Stimulated activated CD4-positive, alpha-beta T cell treated with anti-CD3 and anti-CD28 coated beads, Interleukin-2, amount 100 ng/mL, for 48 hours (primary cell): ENCODE measurements at places on chromosomes 3 and 15.

GRCh38 chr3:172613845-172614244 is 90.6 kb upstream of the TNFSF10 start:
- no peak for DNase-seq

GRCh38 chr3:80079886-80080285 is 312.1 kb upstream of the ROBO1 start:
- DNase-seq, result no peak

DNA sequence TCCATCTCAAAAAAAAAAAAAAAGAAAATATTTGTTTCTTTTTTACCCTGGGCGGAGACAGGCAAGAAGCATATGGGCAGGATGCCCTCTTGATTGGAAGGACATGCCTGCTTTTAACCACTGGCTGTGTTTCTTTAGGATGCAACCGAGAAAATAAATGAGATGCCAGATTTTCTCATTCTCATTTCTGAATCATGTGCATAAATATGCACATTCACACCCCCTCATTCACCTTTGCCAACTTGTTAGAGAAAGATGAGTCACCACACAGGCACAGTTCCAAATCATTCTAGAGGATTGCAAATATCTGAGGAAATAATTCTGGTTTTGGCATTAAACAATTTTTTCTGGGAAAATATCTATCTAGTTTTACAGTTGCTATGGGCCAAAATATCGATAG is 3.3 kb downstream of the LIPH start:
- DNase-seq, result no peak

DNA sequence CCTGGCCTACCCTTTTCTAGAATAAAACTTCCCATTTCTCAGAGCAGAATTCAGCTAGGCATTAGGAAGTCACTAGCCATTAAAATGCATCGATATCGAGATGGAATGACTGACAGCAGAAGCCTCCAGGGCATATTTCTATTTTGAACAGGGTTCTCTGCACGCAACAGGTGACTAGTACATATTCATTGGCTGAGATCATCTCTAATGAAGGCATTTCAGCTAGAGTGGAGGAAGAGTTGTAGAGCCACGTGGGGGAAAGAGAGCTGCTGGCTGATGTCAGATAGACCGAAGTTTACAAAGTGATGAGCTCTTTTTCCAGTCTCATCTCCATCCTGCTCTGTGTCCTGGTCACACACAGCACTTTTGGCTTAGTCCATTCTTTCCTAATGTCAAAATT is 7.5 kb downstream of the TMEM40 start:
- DNase-seq, result no peak

DNA sequence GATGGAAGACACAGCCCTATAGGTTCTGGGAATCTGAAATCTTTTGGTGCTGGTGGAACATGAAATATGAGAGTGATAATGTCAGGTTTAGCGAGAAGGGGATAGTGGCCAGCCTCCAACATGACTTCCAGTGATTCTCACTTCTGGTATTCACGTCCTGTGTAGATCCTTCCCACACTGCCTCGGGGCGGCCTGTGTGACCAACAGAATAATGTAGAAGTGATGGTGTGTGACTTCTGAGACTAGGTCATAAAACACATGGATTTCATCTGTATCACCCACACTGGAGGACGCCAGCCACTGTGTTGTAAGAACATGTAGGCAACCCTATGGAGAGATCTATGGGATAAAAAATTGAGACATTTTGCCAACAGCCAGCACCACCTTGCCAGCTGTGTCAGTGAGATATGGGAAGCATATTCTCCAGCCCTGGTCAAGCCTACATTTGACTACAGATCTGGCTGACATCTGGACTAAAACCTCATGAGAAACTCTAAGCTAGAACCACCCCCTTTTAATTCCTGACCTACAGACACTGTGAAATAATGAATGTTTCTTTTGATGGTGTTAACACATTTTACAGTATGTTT is 25.5 kb upstream of the NUDT16 start:
- no peak for DNase-seq

DNA sequence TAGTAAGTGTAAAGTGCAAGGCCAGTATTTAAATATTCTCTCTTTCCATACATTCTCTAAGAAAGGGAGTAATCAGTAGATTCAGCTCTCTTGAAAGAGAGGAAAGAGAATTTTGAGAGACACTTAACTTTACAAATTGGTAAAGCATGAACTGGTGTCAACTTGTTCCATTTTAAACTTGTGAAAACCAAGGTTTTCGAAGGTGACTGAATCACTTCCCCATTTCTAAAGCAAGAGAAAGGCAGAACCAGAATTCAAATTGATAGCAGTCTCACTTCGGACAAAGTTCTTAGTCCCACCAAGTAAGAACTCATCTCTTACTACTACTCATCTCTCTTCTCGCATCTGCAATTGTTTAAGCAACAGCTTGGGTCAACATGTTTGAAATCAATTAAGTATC is 22.4 kb downstream of the TJP1 start:
- no peak for DNase-seq

DNA sequence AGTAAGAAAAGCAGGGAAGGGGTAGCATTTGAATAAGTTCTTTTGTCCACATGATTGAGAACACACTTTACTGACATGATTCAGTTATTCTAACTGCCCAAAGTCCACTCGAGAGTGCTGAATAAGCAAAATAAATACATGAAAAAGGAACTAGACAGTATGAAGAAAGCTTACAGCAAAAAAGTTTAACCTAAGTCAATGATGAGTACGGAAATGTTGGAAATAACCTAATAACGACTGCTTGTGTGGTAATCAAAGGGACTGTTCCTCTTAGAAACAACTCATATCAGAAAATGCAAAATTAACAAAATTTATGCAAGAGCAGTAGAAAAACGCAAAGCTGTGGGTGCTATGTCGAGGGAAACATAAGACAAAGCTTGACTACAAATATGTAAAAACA is 36.6 kb downstream of the DMXL2 start:
- no peak for DNase-seq

DNA sequence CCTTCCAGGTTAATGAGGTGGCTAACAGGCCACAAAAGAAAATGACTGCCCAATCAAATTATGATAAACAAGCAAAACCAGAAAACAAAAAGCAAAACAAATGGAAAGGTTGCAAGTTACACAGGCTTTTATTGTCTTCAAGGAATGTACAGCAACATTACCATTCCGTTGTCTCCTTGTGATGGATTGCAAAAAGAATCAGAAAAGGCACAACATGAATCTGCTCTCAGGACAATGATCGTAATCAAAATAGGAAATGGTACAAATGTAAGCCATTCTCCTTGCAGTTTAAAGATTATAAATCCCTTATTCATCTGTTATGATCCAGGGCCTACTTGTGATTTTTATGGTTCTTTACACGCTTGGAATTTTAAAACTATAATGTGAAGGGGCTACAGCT is 125.8 kb downstream of the ECT2 start:
- no peak for DNase-seq

- DNase-seq, result no peak
Observed at GRCh38 chr3:100796556-100796955, 87.3 kb downstream of the TFG start.

- no peak for DNase-seq
Observed at GRCh38 chr15:74907163-74907870, 666 bp upstream of the FAM219B start.

DNA sequence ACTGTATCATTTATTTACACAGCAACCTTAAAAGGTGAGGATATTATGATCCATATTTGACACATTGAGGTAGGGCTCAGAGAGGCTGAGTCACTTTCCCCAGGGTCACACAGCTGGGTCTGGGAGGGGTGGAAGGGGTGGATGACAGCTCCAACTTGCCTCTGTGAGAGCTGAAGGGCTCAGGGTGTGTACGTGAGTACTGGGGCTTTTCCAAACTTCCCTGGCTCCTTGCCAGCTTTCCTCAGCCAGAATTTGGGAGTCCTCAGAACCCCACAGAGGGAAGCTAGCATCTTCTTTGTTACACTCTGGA is 58.3 kb upstream of the SLC6A11 start:
- DNase-seq, result no peak

GRCh38 chr3:499001-499761 is 302.6 kb downstream of the CHL1 start:
- DNase-seq, result no peak

- no peak for DNase-seq
Observed at GRCh38 chr3:58658508-58658907, 8.1 kb downstream of the FAM3D start.

- no peak for DNase-seq
Observed at GRCh38 chr3:38480930-38481329, 15.2 kb upstream of the EXOG start.

DNA sequence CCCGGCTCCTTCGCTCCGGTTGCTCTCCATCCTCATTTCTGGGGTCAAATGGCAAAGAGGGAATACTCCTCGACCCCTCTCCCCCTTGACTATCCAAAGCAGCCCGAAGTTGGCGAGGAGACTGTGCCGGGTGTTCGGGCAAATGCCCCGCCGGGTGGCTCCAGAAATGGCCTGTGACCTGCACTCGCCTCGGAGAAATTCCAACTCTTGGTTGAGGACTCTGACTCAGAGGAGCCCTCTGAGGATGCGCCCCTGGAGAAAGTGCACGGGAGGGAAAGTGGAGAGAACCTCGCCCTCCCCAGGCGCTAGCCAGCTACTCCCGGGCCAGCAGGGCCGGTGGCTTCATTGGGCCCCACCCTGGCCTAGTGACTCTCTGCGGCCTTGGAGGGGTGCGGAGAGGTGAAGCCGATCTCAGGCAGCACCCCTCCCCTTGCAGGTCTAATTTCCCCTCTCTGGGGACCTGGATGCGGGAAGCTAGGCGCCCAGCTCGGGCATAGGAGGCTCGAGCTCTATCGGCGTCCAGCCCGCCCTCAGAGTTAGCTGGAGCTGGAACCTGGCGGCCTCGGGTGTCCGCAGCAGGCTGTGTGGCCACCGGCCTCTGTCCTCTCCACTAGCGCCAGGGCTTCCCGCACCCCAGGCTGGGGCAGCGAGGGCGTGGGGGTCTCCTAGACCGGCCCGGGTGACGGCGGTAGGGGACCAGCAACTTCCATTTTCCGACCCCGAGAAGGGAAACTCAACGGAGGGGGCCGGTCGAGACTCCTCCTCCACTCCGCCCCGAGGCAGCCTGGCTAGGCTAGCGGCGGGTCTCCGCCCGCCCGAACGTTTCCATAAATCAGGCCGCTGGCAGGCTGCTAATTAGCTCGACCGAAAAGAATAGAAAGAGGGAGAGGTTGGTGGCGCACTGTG is 29.4 kb downstream of the NR2F2 start:
- no peak for DNase-seq

- no peak for DNase-seq
Observed at GRCh38 chr3:46763178-46763577, 45.5 kb upstream of the PRSS50 start.

GRCh38 chr3:149816986-149817385 is 4.0 kb downstream of the RNF13 start:
- DNase-seq, result no peak

GRCh38 chr15:60077581-60078359 is 73.7 kb downstream of the FOXB1 start:
- DNase-seq, result peak; percentile 12

DNA sequence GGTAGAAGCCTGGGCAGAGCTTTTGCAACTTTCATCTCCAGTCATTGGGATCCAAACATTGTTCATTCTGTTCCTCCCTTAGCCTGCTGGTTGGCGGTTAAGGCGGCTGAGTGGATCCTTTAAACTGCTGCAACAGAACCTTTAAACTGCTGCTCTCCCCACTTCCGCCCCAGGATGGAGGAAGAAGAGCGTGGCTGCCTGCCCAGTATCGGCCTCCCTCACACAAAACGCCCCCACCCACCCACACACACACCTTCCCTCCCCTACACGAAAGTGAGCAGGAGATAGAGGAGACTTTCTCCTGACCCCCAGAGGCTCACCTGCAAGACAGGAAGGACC is 460 bp upstream of the ZMAT3 start:
- peak; percentile 31 for DNase-seq

DNA sequence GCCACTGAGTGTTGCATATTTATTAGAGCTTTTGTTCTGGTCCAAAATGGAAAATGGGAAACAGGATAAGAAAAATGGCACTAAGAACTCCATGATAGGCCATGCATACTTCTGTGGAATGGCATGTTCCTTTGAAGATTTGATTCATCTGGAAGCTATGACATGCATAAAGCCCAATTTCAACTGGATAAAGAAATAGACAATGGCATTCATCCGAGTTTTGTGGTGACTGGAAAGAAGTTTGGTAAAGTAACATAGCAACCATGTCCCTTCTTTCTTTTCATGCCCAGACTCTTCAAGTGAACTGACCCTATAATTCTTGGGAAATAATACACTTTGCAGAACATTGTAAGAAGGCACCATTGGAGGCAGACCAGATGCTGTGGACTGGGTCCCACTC is 368.4 kb upstream of the IL12A start:
- DNase-seq, result no peak

- DNase-seq, result no peak
Observed at GRCh38 chr15:25250011-25250596, 188.7 kb downstream of the UBE3A start.

GRCh38 chr3:61464518-61465140 is 96.7 kb upstream of the PTPRG start:
- DNase-seq, result no peak

GRCh38 chr15:63858881-63859280 is 25.1 kb upstream of the HERC1 start:
- no peak for DNase-seq

- no peak for DNase-seq
Observed at GRCh38 chr3:72231439-72232196, 446.7 kb upstream of the PROK2 start.

DNA sequence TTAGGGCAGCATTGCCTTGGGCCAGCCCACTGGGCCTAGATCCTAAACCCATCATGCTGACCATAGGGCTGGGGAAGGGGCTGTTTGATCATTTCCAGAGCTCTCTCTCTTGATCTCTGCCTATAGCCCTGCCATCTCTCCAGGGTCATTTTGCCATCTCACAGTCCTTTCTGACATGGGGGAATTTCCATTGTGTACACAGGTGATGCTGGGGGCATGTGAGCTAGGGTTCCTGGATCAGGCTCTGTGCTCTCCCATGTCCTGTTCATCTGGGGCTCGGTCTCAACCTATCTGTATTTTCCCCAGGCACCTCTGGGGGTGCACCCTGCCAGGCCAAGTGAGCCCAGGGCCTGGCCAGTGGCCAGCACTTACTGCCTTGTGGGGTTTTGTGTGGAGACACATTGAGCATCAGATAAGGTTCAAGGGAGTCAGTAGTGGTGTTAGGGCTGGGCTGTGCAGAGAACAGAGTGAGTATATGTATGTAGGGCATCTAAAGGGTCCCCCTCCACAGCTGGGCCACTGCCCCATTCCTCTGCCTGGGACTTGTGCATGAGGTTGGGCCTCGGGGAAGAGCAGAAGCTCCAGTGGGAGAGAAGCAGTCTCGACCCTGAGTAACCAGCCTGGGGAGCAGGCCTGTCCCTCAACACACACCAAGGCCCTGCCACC is 25.7 kb upstream of the APEH start:
- DNase-seq, result no peak
